NCI-H2171 treated with DMSO at 0.1 percent for 48 hours (cell line): ENCODE measurements at places on chromosomes 1 and 21.
A peak's percentile ranks its signal among the peaks of the same experiment; 100 is the strongest.

GRCh38 chr1:67570486-67571143, 114.4 kb upstream of the GADD45A start:
- DNase-seq = no peak

GRCh38 chr1:184145083-184145482, 93.6 kb downstream of the TSEN15 start:
- DNase-seq = no peak

DNA sequence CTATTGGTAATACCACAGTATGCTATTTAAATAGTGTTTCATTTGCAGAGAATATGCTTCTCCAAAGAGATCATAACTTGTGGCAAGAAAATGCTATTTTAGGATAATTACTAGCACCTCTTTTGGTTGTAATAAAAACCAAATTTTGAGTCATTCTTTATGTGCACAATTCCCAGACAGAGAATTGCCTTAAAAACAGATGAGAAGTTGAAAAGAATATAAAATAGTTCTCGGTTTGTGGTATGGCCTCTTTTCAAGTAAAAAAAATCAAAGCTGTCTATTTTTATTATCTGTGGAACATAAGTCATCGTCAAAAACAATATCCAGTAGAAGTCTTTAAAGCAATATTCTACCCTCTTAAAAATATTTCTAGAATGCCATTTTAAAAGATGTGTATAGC, 185.9 kb downstream of the GREM2 start:
- DNase-seq = no peak

DNA sequence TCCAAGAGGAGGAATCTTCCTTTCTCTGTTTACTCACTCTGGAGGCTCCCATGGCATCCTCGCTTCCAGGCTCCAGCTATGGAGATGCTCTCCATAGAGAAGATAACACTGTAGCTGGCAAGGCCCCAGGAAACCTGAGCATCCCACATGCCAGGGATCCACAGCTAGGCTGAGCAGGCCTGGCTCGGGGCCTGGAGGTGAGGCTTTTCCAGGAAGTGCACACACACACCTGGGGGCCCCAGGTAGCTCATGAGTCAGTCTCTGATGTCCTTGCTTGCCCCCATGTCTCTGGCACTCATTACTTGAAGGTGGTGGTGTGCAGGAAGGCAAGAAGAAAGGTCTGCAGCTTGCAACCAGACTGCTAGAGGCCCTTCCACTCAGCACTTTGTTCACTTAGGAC, 5.5 kb upstream of the LCE5A start:
- no peak for DNase-seq

- DNase-seq = peak; percentile 30
Measured at GRCh38 chr1:37682334-37682987, 9.9 kb upstream of the CDCA8 start.

DNA sequence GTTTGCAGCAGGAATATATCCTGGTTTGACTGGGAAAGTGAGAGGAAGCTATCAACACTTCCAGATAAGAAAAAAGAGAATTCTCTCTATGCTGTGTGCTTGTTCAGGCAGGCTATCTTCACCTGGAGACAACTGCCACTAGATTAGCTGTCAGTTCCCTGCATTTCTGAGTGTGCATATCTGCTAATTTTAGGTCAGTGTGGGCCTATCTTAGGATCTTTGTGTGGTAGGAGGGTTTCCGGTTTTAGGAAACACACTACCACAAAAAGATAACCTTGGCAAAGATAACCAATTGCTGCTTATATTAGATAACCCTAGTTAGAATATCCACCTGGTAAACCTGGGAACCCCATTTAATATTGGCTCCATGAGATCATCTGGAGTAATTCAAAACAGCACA, 22.5 kb upstream of the GBP5 start:
- no peak for DNase-seq

GRCh38 chr1:94142583-94142982, 21.6 kb upstream of the ABCA4 start:
- no peak for DNase-seq

- DNase-seq = no peak
Measured at GRCh38 chr1:244755673-244756072, 79.8 kb upstream of the COX20 start.

GRCh38 chr1:229710746-229711145, 84.7 kb downstream of the URB2 start:
- DNase-seq = no peak

- peak; percentile 98 for DNase-seq
Measured at GRCh38 chr1:21573971-21574465, 64.8 kb downstream of the ALPL start.

DNA sequence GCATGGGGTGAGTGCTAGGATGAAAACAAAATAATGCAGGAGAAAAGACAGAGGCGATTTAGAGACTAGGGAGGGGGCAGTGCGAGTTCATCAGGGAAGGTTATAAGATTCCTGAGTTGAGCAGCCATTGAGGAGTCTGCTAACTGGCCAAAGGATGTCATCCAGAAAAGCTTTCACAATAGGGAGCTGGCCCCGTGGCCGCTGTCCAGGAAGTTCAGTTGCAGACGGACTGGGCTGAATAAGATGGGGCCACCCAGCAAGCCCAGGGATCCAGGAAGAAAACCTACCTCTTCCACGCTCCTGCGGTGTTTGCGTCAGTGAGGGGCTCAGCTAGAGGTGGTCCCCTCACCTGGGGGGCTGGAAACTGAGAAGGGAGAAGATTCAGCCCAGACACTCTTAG, 4.0 kb upstream of the PKP1 start:
- DNase-seq = no peak

DNA sequence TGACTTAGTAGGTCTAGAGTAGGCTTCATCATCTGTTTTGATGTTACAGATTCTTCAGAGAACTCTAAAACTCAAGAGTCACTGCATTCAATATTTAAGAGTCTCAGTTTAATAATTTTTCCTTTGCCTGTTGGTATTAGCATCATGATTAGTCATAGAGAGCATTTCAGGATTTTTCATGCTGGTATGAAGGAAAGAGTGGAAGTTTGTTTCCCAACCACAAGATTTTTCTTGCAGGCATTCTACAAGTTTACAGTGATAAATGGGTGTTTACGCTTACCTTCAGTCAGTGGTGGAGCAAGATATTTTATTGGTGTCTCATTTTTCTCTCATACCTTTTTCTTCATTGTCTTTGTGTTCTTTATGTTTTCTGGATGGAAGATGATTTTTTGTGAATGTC, 58.4 kb upstream of the MYOCOS start:
- DNase-seq = no peak

- no peak for DNase-seq
Measured at GRCh38 chr1:217026531-217026930, 303.3 kb upstream of the ESRRG start.

DNA sequence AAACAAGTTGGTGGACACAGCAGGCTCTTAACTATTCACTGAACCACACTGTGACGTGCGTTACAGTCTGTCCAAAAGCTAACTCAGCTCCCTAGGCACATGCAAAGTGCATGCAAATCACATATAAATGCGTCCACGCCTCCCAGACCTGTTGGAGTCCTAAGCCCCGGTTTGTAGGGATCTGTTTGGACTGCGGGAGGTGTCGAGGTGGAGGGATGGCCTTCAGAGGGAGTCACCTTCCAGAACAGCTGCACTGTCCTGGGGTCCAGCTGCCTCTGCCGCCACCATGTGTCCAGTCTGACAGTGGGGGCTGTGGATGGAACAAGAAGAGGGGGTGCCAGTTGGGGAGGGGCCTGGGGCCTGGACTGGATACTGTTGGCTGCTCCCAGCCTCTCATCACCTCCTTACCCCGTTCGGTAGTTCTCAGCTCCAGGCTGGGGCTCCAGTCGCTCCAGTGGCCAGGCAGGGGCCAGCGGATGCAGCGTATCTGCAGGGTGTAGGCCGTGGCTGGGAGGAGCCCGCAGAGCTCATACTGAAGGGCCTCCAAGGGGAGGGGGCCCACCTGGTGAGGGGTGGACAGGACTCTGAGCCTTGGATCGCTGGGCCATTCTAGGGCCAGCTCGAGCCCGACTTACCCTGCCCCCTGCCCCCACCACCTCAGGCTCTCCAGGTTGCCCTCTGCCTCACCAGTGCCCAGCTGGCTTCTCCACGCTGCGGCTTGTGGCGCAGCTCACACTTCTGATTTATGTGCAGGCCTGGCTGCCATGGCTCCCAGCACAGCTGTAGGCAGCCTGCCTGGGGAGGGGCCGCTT, 7.9 kb upstream of the MRPS15 start:
- no peak for DNase-seq

DNA sequence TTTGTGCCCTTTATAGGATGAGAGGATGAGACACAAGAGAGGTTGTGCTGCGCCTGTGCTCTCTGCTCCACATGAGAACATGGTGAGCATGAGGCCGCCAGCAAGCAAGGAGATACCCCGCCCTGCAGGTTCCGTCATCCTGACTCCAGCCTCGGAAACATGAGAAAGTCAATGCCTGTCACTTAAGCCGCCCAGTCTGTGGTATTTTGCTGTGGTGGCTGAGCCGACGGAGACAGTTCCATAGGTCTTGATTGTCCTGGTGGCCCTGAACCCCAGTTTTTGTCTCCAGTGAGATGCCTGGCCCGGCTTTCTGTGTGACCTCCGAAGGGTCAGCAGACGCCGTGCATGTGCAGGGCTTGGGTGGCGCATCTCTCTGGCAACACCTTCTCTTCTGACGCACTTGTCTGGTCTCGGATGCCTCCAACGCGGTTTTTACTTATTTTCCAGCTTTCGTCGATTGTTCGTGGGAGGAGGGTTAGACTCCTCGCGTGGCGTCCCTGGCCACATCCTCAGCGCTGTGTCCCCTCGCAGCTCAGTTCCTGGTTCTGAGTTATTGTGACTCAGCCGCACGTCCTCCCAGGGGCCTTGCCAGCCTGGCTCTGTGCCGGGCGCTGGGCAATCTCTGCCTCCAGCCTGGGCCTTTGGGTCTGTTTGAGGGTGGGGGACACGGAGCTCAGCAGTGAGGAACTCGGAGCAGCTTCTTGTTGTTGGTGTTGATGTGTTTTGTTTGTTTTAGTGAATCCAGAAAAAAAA, 70.0 kb downstream of the FAAP20 start:
- DNase-seq = no peak

DNA sequence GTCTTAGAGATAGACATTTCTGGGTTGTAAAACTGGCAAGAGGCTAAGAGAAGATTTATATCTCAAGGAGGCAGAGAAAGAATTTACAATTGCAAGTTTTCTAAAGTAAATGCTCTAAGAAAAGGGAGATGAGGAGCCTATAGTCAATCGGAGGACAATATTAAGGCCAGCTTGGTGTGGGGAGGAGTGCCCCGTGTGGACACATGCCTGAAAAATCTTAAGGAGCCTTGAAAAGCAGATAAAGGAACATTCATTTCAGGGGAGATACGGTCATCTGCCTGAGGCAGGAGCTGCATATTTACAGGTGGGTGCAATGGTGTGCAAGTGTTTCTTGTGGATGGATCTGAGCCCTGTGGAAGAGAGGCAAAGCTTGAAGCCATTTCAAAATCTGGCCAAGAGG, 25.6 kb downstream of the FCRL2 start:
- no peak for DNase-seq

DNA sequence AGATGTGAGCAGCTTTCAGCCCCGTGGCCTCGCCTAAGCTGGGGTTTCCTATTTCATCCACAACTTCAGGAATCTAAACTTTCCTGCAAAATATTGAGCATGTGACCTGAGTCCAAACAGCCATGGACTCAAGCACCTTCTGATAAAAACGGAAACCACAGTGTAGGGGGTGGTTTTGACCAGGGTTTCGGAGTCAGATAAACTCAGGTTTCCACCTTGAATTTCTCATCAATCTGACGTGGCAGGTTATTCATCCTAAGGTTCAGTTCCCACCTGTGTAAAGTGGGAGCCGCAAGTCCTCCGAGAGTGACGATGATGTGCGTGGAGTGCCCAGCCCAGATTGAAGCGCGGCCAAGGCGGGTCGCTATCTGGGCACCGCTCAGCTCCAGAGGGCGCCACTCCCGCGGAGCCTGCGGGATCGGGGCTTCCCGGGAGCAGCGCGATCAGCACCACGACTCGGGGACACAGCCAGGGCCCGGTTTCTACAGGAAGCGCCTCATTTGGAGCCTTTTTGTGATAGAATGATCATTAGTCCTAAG, 871 bp upstream of the ETS2 start:
- DNase-seq = peak; percentile 62

GRCh38 chr21:44666401-44667320, at the start of gene KRTAP12-2:
Gene KRTAP12-2, minus strand, starts transcription at chr21:44666927. Its CDS starts 41 bp downstream, at chr21:44666886.
- DNase-seq = peak; percentile 48

GRCh38 chr1:230661976-230662375, 19.7 kb downstream of the COG2 start:
- DNase-seq = peak; percentile 99

DNA sequence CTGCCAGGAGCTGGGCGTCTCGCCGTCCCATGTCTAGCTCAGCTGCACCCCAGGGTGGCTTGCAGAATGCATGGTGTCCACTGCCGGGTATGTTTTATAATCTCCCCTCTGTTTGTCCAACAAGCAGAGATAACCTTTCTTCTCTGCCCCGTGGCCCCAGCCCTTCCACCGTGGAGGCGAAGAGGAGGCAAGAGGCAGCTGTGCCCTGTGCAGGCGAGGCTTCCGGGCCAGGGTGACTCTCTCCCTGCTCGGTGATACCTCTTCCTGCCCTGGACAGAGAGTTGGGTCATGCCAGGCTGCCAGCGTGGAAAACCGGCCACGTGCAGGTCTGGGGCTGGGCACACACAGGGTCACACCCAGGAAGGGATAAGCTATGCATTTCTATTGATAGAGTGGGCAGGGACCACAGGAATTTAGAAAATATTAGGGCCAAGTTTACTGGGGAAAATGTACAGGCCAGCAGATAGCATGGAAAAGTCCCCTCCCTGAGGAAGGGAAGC, at the start of gene TFF2:
Gene TFF2, minus strand, starts transcription at position 68 of the 500 bp plus-strand sequence. Its CDS starts 37 bp downstream, at position 31.
- DNase-seq = no peak

GRCh38 chr1:192489748-192490147, 85.8 kb upstream of the RGS1 start:
- peak; percentile 89 for DNase-seq
